Fibroblast of pulmonary artery (primary cell): ENCODE measurements at places on chromosomes 16 and 17.

GRCh38 chr17:80598813-80599545 is 54.3 kb downstream of the RPTOR start:
- no peak for DNase-seq

DNA sequence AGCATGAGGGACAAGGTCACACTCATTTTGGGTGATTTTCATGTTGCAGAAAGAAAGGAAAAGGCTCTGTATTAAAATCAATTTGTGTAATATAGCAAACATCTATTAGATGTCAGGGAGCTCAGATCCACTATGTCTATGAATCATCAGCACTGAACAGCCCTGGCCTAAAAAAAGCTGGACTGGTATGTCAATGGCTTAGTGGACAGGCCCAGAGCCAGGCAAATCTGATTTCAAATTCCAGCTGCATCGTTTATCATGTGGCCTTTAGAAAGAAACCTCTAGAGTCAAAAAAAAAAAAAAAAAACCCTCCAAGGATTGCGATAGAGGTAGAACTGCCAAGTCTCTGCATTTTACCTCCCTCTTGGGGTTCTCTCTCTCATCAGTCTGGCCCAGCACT is 5.4 kb downstream of the GAS7 start:
- DNase-seq = peak; percentile 61

- DNase-seq = no peak
Measured at GRCh38 chr17:31200287-31200686, 96.8 kb downstream of the OMG start.

- no peak for DNase-seq
Measured at GRCh38 chr16:14672403-14672971, 21.6 kb downstream of the PLA2G10 start.

DNA sequence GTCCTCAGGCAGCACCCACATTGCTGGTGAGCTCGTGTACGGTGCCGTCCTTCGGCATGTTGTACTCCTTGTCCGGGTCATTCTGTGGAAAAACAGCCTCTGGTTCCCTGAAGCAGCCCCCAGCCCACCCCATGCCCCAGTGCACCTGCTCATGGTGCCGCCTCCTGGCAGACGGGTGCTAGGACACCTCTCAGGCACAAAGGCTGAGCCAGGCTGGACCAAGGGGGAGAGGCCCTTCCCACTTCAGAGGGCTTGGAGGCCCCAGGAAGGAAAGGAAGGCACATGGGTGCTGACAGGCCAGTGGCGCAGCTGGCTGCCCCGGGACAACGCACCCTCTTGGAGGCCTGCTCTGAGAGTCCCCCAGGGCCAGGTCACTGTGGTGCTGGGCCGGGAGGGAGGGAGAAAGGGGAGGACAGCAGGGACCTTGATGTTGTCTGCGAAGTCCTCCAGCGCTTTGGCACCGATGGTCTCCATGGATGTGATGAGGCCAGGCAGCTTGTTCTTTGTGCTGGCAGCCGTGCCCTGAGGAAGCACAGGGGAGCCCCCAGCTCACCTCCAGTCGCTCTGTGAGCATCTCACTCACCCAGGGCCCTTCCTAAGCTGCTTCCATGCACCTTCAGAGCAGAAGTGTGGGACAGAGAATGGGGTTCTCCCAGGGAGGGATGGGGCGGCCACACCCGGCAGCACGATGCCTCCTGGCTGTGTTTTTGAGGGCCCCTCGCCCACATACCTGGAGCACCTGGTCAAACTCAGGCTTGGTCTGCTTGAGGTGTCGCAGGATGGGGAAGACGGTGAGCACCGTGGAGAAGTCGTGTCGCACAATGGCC is 9.3 kb downstream of the ZACN start:
- DNase-seq = no peak

- DNase-seq = no peak
Measured at GRCh38 chr16:84720177-84720579, 20.4 kb downstream of the USP10 start.

DNA sequence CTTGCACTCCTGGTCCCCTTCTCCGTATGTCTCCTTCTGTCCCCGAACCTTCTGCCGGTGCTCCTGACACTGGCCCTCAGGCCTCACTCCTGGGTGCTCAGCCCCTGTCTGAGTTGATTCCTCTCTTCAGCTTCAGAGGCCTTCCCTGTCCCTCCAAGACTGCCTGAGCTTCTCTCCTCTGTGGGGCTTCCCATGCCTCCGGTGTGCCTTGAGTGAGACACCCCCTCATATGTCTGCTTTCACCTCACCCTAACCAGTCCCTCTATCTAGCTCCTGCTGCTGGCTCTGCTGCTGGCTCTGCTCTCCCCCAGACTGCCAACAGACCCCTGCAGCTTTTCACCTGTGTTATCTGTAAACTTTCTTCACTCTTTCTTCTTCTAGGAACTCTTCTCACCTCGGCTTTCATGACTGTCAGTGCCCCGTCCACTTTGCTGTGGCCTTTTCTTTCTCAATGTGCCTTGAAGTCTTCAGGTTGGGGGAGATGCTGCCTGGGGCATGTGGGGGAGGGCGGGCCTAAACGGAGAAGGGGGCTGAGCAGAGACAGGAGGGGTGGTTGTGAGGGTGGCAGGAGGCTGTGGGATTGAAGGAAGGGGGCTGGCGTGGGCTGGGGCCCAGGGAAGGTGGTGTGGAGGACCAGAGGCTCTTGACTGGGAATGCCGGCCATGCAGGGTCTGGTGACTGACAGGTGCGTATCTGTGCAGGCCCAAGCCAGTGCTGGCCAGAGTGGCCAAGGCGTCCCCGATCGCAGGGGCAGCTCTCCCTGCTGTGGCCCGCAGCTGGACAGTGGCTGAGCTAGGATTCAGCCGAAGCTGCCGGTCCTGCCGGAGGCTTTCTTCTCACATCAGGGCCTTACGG is 81.3 kb downstream of the METRNL start:
- no peak for DNase-seq

DNA sequence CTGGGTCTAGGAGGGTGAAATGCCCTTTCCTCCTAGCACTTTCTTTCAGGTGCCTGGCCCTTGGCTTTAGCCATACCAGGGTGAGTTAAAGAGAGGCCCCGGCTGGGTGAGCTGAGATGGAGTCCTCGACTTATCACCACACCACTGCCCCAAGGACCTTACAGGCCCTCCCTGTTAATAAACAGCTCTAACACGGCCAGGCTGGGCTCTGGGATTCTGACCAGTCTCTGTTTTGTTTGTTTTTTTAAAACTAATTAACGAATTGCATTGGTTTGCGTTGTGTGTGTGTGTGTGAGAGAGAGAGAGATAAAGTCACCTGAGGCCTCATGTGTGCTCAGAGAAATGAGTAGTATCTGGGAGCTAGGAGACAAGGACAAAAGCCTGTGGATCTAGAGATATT is 14.3 kb downstream of the MYL4 start:
- DNase-seq = no peak

DNA sequence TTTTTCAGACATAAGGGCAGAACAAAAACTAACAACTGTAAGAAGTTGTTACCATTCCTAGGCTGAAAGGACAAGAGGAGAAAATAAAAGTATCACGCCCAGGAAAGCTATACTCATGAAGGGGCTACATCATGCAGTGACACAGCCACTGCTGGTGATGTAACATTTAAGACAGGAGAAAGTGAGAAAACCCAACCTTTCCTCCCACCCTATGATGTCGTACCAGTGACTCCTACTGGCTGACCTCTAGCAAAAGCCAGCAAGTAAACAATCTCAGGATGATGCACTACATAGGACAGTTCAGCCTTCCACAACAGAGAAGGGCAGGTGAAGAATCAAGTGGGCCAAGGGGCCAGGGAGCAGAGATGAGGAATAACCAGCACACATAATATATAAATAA is 14.0 kb upstream of the OR1E2 start:
- DNase-seq = peak; percentile 19

DNA sequence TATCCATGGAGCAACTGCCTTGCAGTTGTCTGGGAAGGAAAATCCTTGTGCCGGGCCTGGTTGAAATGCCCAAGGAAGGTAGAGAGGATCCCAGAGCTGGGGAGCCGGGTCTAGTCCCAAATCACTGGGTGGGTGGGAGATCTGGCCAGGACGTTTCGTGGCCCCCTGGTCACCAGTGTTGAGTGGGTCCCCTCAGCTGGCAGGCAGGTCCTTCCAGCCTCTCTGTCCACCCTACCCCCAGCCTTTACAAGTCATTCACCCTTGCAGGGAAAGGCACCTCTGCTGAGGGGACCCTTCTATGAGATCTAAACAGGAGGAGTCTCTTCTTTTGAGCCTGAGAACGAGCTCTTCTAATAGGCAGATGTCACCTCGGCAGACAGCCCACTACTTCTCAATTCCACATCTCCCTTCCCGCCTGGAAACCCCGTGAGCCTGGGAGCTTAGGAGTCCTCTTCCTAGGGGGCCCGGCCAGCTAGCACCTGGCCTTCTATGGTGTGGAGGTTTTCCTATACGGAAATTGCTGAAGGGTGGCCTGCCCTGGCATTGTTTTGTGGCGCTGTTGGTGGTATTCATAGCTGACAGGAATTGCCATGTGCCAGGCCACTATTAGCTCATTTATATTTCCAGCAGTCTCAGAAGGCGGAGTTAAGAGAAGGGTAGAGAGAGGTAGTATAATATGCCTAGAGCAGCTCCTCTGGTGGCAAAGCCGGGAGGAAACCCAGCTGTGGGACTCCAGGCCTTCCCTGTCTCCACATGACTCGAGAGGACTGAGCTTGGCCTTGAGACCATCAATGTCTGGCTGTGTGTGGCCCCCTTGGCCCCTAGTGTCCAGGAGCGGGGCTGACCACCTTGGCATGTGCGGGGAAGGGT is 13.3 kb downstream of the MPRIP start:
- DNase-seq = no peak

GRCh38 chr16:89502081-89502843 is 5.9 kb upstream of the SPG7 start:
- peak; percentile 37 for DNase-seq
